Prostate gland (tissue), 2 donors: ENCODE measurements at places on chromosomes 11 and 22. TPM values are rescaled to one million over a fixed set of nuclear protein-coding genes. Genes with fewer than 3 reads are reported as not detected.

DNA sequence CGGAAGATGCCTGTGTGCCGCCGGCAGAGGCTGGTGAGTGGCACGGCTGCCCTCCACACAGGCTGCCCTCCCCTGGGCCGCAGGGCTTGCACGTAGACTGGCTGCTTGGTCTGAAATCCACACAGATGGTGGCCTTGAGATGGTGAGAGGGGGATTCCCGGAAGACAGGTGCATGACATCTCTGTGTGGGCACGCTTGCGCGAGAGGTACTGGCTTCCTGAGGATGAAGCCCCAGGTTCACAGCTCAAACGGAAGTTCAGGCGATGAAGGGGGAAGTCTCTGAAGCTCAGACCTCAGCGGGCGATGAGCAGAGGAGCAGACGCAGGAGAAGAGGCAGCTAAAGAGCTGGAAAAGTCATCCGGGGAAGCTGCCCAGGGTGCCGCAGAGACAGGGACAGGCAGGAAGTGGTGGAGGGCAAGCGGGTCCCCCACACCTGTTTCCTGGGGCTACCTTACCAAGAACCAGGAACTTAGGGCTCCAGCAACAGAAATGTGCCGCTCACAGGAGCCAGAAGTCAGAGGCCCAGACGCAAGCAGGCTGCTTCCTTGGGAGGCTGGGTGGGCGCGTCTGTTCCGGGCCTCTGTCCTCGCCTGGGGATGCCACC lies 7.2 kb downstream of the CRELD2 start:
- no peak for DNase-seq

- no peak for DNase-seq
Observed at GRCh38 chr11:31711137-31711536, 100.0 kb downstream of the PAX6 start.

DNA sequence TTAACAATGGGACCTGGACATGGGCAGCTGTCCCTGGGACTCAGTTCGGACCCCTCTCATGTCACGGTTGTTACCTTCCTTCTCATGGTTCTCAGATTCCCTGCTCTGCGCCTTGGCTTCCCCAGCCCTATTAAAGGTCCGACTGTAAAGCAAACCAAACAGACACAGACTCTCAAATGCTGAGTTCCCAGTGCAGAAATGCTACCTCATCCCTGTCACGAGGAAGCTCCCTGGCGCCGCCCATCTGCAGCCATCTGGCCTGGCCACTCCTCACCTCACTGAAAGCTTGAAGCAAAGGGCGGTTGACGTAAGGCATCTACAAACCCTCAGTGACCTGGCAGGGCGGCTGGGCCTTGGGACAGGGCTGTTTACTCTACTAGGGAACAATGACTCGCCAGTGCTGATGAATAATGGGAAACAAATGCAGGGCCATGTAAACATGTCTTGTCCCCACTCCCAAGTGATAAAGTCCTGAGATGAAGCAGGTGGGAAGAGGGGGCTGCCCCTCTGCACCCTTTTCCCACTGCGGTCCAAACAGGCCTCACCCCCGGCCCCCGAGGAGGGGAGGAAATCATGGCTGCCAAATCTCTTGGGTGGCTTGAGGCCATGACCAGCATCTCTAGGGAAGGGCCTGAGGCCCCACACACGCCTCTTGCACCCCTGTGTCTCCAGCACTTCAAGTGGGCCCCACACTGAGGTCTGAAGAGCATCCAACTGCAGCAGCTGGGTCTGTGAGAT lies 49.3 kb downstream of the SCUBE1 start:
- DNase-seq: peak; percentile 69

DNA sequence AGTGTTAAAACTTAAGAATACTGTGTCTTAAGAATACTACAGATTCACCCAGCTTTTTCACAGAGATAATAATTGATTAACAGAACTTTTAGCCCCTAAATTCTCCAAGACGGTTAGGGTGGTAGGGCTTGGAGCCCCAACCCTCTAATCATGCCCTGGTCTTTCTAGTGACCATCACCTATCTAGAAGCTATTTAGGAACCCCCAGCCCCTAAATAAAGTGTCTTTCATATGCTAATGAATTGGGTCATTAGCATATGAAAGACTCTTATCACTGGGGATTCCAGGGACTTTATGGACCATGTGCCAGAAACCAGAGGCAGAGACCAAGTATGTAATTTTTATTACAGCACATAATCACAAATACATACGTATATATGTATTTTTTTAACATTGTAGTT lies 999.7 kb upstream of the RAG2 start:
- DNase-seq: no peak

- DNase-seq: no peak
Observed at GRCh38 chr11:117933930-117934329, 4.7 kb upstream of the TMPRSS13 start.

FADS2 gene
- 67.5 TPM for total RNA-seq

ENDOD1 gene
- total RNA-seq: 49.6 TPM

SOX10 gene
- 8.1 TPM for total RNA-seq
